ENCODE measurements at places on chromosomes 4 and X.

GRCh38 chrX:29229802-29230201 lies 642.6 kb downstream of the IL1RAPL1 start:
- DNase-seq: no peak

DNA sequence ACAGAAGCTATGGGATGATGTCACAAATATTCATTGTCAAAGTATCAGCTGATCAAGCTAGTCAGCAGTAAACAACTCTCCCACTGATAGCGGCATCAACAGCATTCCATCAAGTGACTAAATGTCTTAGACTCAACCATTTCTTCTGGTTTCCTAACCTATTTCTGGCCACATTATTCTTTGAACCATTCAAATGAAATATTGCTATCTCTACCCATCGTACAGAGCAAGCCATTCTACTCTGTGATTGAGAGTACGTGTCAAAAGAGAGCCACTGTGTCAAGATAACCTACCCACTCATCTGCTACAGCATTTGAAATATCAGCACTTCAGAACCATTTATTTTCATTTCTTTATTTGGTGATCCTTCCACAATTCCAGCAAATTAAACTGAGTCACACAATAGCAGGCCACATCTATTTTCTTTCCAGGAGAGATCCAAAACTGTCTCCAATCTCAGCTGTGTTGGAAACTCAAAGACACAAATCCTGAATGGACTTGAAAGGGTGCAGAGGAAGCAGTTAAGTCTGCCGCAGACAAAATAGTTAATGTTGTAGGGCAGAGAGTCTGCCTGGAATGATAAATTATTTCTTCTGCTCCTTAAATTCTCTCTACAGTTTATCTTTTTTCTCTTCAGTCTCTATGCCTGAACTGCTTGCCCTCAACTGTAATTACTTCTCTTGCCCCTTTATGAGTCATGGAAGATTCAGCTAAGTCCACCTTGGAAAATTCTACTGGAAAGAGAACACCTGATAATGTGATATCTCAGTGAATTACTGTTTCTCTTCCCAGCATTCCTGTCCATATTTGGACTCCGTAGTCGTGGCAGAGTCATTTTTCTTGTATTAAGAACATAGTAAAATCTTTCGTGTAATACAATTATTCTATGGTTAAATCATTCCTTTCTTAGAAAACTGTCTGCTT lies 364.8 kb downstream of the PDGFC start:
- DNase-seq: no peak

DNA sequence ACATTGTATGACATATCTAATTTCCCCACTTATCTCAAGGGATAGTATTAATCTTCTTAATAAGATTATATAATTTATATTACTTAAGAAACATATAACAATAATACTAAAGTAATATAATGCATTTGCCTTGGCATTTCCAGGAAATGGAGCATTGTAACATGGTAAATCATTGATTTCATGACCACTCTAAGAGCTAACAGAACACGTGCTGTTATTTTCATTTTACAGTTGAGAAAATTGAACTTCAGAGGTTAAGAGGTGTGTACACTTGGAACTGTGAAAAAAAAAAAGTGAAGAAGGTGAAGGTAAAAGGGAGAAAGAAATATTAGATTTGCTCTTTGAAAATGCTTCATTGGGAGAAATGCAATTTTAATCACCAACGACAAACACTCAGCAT lies 522.6 kb downstream of the IL15 start:
- no peak for DNase-seq

GRCh38 chrX:46643636-46644035 lies 70.1 kb downstream of the CHST7 start:
- no peak for DNase-seq

DNA sequence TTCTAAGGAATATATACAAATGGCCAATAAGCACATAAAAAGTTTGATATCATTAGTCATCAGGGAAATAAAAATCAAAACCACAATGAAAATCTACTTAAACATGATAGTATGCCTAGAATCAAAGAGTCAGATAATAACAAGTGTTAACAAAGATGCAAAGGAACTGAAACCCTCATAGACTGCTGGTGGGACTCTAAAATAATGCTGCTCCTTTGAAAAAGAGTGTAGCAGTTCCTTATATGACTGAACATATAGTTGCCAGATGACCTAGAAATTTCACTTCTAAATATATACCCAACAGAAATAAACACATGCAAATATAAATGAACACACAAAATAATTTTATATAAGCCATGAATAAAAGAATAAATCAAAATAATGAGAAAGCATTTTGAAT lies 205.1 kb upstream of the CTSO start:
- DNase-seq: no peak

DNA sequence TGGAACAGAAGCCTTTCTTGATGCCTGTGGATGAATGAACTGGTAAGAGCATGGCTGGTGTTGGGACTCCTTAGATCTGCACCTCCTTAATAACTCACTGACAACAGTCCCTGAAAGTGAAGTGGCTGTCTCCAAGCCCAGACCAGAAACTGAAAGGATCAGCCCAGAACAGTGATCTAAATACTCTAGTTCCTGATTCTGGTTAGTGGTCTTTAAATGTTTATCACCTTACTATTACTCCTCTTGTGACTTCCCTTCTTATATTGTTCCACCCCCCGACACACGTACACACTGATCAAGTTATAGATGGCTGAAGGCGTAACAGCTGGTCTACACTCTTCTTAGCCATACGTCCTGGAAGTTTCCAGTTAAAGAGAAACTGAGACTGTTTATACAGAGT lies 33.8 kb upstream of the ARMCX2 start:
- no peak for DNase-seq

DNA sequence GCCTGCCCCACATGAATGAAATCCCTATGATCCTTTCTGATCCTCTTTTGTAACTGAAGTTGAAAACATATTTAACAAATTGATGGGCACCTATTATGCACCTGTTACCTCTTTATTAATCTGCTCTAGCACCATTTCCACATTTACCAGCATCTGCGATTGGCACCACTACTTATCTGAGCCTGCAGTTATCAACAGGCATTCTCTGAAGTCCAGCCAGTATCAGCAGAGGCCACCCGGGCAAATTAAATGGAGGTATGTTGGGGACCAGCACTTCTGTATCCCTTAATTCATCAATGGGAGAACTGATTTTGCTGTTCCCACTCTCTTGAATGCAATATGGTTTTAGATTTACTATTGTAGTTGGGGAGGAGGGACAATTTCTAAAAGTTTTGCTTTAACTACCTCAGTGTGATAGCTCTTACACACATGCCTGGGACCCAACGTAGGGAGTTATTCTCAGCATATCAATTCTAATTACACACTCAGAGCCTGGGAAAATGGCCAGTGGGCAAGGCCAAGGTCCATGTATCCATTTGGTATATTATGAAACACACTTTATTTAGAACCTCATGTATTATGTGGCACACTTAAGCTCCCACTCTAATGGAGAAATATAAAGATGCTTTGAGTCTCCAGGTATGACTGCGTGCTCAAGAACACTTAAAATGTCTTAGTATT lies 1927.1 kb upstream of the PCDH7 start:
- no peak for DNase-seq

DNA sequence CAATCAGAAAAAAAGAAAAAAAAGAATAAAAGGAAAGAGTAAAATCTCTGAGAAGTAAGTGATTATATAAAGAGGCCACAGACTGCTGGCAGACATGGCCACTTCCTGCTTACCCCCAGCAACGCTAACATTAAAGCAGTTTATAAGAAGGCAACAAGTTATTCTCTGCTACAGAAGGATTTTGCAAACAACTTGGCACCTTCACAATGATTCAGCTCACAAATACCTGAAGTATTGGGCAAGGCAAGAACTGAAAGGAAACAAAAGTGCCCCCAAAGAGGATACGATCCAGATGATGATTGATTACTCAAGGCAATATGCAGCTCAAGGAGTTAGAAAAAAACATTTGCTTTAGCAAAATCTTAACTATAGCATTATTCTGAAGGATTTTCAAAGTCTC lies 718.8 kb downstream of the KLHL13 start:
- no peak for DNase-seq

DNA sequence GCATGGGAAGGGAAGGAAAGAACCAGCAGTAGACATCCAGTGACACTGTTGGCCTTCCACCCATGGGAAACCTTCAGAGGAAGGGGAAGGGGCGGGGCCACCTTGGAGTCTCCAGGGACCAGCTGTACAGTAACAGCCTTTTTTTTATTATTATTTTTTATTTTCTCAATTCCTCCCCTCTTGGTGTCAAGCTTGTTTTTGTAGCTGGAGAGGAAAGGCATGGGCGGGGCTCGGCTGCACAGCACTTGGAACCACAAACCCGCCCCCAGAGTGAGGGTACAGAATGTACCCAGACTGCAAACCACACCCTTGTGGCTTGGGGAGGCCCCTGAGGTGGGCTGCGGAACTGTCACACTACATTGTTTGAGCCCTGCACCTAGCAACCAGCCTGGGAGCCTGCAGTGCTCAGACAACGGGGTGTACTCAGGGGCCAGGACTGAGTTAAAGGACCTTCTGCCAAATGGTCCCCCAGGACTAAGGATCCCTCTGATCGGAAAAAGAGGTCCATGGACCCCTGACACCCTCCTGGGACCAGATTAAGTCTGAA lies 45.7 kb downstream of the PRPS1 start:
- no peak for DNase-seq

DNA sequence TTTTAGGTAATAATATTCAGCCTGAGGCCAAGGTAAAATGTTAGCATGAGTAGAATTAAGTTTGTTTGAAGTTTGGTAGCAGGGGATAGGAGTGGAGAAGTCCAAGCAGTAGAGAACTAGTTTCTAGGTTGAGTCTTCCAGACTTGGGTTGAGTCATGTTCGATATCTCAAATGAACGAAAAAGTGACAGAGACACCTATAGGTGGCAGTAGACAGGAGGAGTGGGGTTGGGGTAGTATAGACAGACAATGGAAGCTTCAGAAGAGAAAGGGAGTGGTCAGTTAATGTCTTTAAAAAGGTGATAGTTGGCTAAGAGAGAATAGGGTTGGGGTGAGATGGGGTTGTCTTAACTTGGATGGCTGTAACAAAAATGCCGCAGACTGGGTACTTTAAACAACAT lies 58.7 kb upstream of the EMCN start:
- DNase-seq: no peak

- no peak for DNase-seq
Observed at GRCh38 chr4:87251106-87251505, 30.7 kb upstream of the KLHL8 start.

Measured in SK-N-DZ (cell line).